Frontal cortex (tissue), 4 donors: ENCODE measurements at places on chromosomes 5 and 9. TPM values are rescaled to one million over a fixed set of nuclear protein-coding genes. Genes with fewer than 3 reads are reported as not detected.
A peak's percentile ranks its signal among the peaks of the same experiment; 100 is the strongest.

- DNase-seq: peak; percentile 38
Observed at GRCh38 chr9:81671880-81672280, 17.5 kb downstream of the TLE1 start.

- no peak for DNase-seq
Observed at GRCh38 chr5:79576606-79577289, 35.5 kb upstream of the TENT2 start.

NMUR2 gene
- not detected for total RNA-seq

DNA sequence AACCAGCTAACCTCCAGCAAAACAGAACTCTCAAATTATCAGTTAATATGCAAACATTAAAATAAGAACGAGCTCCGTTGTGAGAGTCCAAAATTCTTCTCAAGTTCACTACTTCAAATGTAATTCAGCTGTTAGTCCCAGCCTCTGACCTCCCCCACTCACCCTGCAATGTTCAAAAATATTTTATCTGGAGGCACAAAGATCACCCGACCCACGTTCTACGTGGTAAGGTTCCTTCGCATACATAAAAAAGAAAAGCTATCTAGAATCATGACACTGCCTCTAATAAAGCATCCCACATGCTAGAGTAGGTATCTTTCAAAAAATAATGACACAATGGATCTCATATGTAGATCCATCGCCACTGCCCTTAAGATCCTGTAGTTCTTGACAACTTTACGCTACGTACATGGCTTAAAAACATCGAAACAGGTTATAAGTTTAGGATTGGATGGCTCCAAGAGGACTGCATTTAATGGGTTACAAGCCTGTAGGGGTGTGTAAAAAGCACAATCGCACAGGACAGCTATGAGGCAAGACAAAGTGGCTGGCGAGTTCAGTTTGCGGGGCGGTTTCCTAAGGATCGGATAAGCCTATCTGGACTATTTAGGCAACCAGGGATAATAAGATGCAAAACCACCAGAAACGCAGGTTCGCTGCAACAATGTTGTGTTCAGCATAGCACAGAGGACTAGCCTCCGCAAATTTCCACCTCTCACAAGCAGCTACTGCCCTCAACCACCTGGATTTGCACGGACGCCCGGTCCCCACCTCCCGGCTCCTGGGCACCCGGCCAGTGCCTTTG, 969 bp downstream of the CLK4 start:
- DNase-seq: peak; percentile 30

DNA sequence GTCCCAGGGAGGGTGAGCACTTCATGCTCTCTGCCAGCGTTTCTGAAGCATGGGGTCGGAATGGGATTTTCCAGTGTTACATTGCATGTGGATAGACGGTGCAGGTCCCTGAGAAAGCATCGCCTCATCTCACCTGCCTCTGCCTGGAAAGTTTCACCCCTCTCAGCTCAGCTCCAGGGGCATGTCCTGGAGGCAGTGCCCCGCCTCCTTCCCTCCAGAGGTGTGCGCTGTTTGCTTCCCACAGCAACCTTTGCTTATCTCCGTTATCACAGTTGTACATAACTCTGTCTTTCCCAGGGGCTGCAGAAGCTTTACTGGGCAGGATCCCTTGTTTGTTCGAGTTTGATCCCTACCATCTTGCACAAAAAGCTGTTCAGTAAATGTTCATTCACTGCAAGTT, 10.7 kb upstream of the CREBRF start:
- no peak for DNase-seq

LYSMD3 gene
- 21.6 TPM for total RNA-seq

GRCh38 chr9:133200631-133201030, 8.4 kb downstream of the OBP2B start:
- no peak for DNase-seq

- DNase-seq: no peak
Observed at GRCh38 chr9:114364134-114365041, 23.4 kb downstream of the AKNA start.
